A549 treated with GW870086 at 1 μM for 4 hours (cell line): ENCODE measurements at places on chromosomes 6 and 20. TPM values are rescaled to one million over a fixed set of nuclear protein-coding genes. Genes with fewer than 3 reads are reported as not detected.

Gene VIP
- not detected in 5 replicates for total RNA-seq

Gene TMEM170B
- 0.59 to 0.86 TPM (median 0.78 TPM) in 5 replicates for total RNA-seq

Gene RGS17
- total RNA-seq, result 5.0 to 9.0 TPM (median 8.1 TPM) in 5 replicates

Gene PI16
- not detected in 5 replicates for total RNA-seq

Gene TMEM244
- not detected in 5 replicates for total RNA-seq

Gene FAM110A
- total RNA-seq, result 6.9 to 10.9 TPM (median 10.1 TPM) in 5 replicates

Gene PCSK2
- not detected in 5 replicates for total RNA-seq

Gene GNMT
- total RNA-seq, result 0.19 to 0.32 TPM in 2 of 5 replicates, not detected in the others

Gene KIF6
- 0.09 to 0.50 TPM (median 0.17 TPM) in 5 replicates for total RNA-seq
